NCI-H510A (cell line): ENCODE measurements at places on chromosomes 7 and 10.
A peak's percentile ranks its signal among the peaks of the same experiment; 100 is the strongest.

DNA sequence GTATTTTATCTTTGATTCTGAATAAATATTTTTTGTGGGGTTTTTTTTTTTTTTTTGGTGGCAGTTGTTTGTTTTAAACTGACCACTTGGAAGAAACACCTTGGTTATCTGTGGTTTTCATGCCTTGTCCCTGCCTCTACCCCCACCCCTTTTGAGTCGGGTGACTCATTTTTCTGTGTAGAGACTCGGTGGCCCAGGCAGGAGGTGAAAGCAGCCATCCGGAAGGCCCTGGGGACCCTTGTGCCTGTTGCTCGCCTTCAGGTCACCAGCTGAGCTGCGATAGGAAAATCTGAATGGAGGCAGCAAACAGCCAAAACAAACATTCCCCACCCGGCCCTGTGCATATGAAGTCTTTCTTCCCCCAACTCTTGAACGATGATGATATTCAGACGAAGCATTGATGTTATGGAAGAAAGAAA is 22.8 kb downstream of the CYP17A1 start:
- no peak for DNase-seq

DNA sequence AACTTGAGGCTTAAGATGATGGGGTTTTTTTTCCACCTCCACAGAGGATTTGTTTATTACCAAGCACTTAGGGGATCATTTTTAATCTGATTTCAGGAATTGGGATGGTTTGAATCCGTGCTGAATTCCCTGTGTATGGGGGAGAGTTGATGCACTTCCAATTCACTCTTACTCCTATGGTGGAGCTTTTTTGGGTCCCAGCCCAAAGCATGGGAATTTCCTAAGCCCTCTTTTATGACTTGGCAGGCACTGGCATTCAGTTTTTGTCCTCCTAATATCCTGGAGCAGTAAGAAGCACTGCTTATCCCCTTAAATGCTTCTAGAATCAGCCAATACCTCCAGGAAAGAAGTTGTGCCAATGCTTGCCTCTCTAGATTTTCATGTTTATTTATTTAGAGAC is 78.7 kb downstream of the HYCC1 start:
- no peak for DNase-seq

DNA sequence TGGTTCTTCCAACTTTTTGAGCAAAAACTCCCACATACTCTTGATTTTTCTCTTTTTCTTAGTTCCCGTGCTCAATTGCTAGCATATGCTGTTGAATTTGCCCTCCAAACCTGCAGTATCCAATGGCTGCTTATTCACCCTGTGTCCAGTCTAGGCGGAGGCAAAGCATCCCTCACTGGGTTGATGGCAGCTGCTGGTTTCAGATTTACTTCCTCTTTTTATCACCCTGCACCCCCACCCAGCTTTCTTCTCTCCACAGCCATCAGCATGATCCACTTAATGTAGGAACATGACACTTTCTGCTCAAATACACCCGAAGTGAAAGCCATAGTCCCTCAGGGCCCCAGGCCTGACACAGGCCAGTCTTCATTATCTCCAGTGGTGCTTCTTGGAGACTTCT is 87.6 kb upstream of the ADARB2 start:
- DNase-seq, result no peak

DNA sequence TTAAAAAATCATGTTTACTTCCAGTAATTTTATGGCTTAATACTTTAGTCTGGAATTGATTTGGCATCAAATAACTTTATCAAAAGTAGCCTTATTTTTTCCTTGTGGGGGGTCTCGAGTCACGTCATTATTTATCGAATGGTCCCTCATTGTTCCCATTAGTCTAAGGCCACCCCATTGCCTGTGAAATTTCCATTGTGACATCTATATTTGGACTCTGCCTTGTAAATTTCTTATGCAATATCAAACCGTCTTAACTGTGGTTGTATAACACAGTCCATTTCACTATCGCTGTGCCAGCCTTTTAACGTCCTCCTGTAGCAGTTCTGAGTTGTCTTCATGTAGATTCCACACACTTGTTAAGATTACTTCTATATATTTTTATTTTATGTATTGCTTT is 103.9 kb upstream of the RET start:
- no peak for DNase-seq

- DNase-seq, result no peak
Measured at GRCh38 chr10:70673929-70674559, 1.7 kb downstream of the ADAMTS14 start.

DNA sequence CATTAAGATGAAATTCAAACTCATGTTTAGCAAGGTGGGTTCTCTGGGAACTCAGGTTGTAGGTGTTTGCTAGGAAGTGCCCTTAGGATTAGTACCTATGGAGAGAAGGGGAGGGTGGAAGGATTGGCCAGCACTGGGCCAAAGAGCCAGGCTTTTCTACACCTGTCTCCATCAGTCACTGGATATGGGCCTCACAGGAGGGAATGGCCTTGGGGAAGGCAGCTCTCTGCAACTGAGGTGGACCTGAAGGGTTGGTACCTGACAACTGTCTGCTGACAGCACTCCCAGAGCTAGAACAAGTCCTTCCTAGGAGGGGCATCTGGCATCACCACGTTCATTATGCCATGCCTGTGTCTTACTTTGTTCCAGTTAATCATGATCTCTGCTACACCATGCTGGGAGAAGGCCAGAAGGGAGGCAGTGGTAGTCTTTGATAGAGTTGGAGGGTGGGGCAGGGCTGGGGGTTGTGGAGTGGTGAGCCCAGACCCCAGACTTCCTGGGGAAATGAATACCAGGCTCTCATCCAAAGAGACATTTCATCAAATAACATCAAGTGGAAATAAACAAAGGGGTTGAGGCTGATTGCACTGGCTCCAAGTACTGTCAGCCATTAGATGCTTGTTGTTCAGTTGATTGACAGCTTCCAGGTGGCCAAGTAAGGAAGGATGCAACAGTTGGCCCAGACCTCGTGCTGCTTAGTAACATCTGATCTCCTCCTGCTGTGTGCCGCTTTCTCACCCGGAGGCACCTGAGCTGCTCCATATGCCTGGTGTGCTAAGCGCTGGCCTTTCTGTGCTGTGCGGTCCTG is 70.6 kb upstream of the PIK3CG start:
- DNase-seq, result no peak

- DNase-seq, result no peak
Measured at GRCh38 chr10:2933519-2933918, 133.8 kb upstream of the PFKP start.

DNA sequence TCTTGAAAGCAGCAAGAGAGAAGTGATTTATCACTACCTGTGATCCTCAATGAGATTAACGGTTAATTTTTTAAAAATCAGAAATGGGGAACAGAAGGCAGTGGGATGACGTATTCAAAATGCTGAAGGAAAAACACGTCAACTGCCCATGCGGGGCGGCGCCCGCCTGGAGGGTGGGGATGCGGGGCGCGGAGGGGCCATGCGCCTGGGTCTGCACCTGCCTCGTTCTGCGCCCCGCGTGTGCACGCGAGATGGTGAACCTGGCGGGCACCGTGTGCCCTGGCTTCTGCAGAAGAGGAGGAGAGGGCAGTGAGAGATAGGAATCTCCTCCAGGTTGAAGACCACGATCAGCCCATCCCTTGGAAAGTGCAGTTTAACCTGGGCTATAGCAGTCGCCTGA is 79.3 kb upstream of the ZNF32 start:
- DNase-seq, result no peak

DNA sequence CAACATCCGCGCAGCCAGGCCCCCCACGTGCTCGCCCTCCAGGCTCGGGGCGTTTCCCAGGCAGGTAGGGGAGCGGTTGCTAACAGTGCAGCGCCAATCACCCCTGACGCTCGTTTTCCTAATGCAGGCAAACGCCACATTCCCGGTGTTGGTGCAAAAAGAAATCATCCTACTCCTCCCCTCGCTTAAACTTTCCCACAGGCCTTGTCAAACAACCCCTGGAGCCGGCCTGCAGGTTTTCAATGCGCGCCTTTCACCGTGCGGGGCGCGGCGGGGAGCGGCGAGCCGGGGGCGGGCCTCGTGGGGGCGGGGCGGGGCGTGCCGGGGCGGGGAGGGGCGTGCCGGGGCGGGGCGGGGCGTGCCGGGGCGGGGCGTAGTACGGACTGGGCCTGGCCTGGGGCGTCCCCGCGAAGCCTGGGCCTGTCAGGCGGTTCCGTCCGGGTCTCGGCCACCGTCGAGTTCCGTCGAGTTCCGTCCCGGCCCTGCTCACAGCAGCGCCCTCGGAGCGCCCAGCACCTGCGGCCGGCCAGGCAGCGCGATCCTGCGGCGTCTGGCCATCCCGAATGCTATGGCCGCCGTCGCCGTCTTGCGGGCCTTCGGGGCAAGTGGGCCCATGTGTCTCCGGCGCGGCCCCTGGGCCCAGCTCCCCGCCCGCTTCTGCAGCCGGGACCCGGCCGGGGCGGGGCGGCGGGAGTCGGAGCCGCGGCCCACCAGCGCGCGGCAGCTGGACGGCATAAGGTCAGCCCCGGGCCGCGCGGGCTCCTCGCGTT is at the start of gene ECHDC3:
Gene ECHDC3, plus strand, starts transcription at position 374 of the 770 bp plus-strand sequence. Its CDS starts 195 bp downstream, at position 569.
- peak; percentile 20 for DNase-seq

DNA sequence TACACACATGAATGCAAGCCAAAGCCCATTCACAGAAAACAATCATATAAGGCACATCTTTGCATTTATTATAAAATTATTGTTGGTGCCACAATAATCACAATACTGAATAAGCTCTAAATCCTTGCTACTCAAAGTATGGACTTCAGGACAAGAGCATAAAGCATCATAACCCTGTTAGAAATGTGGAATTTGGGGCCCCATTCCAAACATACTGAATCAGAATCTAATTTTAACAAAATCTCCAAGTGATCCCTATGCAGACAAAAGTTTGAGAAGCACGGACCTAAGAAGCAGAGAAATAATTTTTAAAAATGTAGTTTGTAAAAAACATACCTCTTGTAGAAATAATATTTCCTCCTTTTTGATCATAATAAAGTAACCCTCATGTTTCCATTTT is 199.2 kb downstream of the IMMP2L start:
- DNase-seq, result no peak
